ENCODE measurements at places on chromosomes 4 and X.

- no peak for DNase-seq
These were observed 3.0 kb downstream of the SLIT2 start for GRCh38 chr4:20254511-20255250.

DNA sequence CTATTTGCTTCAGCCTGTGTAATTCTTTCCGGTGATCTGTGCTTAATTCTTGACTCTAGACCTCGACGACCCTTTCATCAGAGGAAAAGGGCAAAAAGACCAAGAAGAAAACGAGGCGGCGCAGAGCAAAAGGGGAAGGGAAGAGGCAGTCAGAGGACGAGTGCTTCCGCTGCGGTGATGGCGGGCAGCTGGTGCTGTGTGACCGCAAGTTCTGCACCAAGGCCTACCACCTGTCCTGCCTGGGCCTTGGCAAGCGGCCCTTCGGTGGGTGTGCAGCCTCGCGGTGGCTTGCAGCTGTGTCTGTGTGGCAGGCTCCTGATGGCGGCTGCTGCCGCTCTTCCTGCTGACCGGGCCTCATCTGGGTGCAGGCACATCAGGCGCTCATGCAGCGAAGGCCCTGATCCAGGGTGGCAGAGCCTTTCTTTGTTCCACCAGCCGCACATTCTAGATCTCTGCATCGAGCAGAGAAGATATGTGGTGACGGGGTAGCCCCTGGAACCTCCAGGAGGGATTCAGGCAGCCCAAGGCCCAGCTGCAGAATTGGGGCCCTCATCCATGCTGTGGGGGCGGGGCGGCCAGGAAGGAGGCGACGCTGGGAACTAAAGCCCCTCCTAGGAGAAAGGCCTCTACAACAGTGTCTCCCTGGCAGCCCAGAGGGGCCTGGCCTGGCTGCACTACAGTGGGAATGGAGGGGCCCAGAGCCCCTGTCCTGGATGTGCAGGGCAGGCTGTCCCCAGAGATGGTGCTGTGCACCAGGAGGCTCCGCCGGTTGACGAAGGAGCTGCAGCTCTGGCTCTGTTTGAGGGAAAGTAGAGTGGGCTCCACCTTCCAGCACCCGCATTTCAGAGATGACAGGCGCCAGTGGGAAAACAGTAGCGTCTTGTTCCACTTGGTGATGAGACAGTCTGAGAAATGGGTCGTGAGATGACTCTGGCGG lies 32.1 kb downstream of the NELFA start:
- no peak for DNase-seq

- no peak for DNase-seq
These were observed 1.4 kb downstream of the KLHL34 start for GRCh38 chrX:21656587-21657317.

- no peak for DNase-seq
These were observed 173.9 kb upstream of the NDP start for GRCh38 chrX:44147130-44147529.

DNA sequence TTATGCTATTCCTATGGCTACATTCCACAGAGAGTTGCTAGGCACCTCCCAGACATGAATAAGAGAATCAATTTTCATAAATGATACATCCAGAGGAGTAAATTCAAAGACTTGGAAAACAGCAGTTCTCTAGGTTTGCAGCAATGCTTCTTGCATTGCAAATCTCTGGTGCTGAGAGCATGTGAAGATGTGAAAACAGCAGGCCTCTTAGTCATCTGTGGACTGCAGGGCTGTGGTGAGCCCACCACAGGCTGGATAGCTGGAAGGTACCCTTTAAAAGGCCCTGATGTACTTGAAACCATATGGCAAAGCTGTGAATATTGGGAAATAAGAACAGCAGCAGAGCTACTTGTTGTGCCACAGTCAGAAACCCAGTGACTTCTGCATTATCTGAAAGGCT lies 2135.9 kb downstream of the ARAP2 start:
- no peak for DNase-seq

DNA sequence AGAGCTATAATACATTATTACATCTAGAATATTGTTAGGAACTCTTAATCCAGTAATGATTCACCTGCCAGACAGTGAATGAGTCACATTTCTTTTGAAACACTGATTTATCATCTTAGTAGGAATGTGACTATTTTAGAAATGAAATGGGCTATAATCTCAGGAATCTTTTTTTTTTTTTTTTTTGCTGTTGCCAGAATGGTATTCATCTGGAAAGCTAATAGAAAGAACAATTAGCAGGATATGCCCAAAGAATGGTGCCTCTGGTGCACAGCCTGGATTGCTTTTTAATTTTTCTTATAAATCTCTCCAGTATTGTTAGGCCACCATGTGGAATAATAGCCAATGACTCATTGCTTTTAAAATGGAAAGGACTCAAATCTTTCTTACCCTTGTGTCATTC lies 181.1 kb upstream of the SMIM31 start:
- no peak for DNase-seq
